RWPE2 (cell line): ENCODE measurements at places on chromosomes 2 and 18.

DNA sequence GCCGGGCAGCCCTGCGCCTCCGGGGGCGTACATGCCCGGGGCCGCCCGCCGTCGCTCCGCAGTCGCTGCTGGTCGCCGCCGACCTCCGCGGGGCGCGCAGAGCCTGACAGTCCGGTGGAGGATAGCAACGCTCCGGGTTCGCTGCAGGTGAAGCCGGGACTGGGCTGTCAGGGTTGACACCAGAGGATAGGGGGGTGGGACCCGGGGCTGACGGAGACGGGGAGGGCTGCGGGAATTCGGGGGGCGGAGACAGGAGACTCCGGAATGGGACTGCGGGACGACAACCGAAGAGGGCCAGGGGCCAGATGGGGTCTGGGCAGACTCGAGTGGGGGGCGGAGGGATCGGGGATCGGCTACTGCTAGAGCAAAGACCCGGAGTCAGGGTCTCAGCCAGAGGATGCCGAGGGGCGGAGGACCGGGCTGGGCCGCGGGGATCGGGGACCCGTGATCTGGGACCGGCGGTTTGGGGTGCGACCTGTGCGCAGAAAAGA is 403 bp downstream of the TMEM127 start:
- no peak for DNase-seq

DNA sequence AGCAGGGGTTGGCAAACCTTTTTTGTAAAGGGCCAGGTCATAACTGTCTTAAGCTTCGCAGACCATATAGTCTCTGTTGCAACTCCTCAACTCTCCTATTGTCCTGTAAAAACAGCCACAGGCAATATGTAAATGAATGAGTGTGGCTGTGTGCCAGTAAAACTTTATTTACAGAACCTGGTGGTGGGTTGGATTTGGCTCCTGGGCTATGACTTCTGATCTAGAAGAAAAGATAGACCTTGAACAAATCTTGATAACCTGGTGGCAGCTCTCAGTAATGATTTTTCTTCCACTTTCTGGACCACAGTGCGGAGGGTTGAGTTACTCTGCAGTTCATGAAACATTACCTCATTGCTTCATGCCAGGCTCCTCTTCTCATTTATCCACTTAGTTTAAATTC is 139.3 kb downstream of the MYCN start:
- no peak for DNase-seq

DNA sequence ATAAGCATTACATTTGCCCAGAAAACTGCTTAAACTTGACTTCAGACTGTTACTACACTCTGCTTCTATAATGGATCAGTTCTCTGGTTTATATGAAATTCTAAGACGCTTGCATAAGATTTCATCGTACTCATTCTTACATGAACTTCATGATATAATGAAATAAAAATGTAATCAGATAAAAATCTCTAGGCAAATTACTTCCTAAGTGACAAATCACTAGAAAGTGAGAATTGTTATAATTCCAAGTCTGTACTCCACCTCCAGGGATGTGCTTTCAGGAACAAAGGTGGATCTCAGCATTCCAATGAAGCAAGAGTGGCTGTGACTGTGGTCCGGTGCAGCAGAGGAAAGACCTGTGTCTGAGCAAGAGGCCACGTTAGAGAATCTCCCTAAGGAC is 226.2 kb downstream of the PIEZO2 start:
- DNase-seq: no peak

DNA sequence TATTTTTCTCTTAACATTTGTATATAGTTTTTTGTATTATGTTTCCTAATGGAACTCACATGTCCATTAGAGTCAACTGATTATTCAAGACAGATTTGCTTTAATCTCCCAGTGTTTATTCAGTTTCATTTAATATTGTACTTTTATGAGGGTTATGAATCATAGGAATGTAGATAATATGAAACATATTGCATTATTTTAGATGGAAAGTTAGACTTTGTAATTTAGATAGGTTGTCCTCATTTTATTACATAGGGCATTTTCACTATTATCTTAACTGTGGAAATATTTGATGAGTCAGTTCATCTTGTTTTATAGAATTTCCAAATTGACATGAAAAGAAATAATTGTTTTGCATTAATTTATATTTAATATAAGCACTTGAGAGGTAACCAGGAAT is 240.8 kb downstream of the PLCL1 start:
- no peak for DNase-seq

- DNase-seq: no peak
These were observed 37.8 kb downstream of the HS6ST1 start for GRCh38 chr2:128280901-128281321.

- DNase-seq: no peak
These were observed 103.1 kb upstream of the APCDD1 start for GRCh38 chr18:10351219-10351818.
